Activated naive CD4-positive, alpha-beta T cell (primary cell): ENCODE measurements at places on chromosomes 1 and 21.

DNA sequence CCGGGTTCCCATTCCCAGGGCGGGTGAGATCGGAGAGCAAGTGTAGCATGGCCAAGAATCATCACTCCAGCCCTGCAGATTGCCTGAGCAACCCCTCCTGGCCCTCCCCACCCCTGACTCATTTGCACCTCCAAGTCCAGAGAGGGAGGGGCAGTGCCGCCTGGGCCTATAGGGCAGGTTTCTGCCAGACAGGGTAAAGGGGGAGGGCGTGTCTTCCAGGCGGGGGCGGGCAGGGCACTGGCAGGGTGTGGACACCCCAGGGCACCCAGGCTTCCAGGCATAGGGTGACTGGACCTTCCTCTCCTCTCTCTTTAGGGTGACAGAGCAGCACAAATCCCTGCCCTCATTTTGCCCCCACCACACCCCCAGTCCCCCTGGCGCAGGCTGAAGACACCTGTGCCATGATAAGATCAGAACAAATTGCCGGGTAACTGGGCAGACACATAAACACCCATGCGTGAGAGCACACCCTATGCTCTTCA is 3.2 kb upstream of the CRYBG2 start:
- no peak for DNase-seq

DNA sequence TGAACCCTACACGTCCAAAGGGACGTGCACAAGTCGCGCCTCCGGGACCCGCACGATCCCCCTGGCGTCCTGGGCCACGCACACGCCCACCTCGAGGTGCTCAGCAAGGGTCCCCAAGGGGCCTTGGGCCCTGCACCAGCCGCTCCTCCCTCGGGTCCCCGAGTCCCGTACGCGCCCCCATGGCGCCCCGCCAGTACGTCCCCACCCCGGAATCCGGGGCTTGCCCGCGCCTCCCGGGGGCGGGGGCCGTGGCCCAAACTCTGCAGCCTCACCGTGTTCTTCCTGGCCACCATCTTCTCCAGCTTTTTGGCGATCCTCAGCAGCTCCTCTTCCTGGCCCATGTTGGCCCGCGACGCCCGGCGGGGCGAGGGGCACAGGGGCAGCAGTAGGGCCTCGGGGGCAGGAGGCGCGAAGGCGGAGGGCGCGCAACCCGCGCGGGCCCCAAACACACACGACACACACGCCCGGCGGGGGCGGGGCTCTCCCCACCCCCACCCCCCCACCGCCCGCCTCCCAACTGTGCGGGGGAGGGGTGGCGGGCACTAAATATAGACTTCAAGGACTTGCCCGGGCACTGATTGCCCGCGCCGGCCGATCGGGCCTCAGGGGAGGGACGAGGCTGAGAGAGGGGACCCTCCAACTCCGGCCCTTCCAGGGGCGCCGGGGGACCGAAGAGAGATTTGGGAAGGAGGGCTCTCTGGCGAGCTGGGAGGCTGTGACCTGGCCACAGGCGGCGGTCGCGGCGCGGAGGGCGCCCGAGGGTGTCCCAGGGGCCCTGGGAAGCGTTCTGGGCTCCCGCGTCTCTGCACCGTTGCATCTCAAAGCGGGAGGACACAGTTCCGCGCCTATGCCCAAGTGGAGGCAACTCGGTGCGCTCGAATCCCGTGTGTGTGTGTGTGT is at the start of gene TCEA3:
TSS of gene TCEA3 (minus strand) at position 456 of the 900 bp plus-strand sequence. CDS start at position 341, 115 bp downstream.
- no peak for DNase-seq

- DNase-seq = no peak
Observed at GRCh38 chr1:175673371-175674150, 69.8 kb downstream of the TNR start.

- DNase-seq = no peak
Observed at GRCh38 chr1:61070054-61070453, 12.3 kb upstream of the NFIA start.

DNA sequence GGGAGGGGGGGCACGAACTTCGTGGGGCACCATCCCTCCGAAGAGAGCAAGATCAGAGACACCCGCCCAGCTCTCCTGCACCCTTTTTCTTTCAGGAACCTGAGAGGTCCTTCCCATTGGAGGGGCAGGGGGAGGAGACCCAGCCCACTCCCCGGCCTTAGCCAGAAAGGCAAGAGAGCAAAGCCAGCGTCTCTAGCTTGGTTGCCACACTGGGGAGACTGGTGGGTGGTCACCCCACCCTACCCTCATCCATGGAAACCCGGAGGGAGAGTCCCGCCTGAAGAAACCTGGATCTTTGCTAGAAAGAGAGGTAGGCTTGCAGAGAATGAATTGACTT is 246 bp downstream of the ATP2B4 start:
- no peak for DNase-seq

DNA sequence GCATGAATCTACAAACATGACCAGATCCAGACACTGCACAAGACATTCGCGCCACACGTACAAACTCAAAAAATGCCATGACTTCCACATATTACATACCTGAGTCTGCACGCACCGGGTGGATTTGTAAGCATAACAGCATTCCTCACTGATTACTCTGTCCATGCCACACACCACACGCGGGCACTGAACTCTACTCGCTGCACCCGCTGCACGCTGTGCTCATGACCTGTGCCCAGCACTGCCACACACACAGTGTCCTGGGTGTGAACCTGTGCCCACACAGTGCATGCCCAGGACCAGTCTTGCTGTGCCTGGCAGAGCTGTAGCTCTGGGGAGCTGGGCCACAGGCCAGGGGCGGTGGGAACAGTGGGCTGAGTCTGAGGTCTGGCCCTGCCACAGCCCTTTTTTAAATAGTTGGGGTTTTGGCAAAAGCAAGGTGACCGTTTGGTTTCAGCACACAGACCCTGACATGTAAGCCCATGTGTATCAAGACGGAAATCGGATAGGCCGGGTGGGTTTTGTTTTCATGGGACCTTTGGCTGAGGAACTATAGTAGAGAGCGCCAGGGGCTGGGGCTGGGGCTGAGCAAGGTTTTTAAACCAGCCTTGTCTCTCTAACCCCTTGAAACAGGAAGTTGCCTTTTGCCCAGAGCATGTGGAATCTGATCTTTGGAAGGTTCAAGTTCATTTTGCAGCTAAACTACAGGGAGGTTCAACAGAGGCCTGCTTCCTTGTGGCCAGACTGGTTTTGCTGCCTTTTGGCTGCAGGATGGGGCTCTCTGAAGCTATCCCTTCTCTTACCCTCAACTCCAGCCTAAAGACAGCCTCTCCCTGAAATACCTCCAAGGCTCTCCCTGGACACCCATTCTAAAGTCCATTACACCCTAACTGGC is 12.3 kb upstream of the GOLT1A start:
- no peak for DNase-seq

DNA sequence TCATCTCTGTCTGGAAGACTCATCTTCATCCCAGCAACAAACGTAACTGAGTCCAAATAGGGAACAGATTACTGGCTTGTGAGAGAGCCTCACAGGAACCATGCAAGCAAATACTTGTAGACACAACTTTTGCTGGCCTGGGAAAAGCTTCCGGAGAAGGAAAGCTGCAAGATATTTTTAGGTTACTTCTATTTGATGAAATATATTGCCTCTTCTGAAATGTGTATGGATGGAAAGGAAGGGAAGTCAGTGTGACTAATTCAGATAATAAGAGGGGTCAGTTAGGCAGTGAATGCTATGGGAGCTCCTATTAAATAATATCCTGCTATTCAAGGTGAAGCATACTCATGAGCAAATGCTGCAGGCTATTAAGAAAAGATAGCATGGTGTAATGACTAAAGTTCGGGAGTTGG is 20.4 kb upstream of the FGGY start:
- DNase-seq = no peak

DNA sequence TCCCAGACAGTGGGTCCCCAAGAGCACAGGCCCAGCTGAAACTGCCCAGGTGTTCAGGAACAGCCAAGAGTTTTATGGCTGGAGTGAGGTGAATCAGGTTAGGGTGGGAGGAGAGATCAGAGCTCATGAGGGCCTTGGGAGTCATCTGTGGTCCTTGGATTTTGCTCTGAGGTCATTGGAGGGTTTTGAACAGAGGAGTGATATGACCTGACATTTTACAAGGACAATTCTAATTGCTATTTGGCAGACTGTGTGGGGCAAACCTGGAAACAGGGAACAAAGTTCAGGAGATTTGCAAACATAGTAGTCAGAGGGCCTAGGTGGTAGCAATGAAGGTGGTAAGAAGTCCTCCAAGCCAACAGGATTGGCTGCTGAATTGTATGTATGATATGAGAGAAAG is 31.1 kb upstream of the LRRN2 start:
- DNase-seq = no peak

DNA sequence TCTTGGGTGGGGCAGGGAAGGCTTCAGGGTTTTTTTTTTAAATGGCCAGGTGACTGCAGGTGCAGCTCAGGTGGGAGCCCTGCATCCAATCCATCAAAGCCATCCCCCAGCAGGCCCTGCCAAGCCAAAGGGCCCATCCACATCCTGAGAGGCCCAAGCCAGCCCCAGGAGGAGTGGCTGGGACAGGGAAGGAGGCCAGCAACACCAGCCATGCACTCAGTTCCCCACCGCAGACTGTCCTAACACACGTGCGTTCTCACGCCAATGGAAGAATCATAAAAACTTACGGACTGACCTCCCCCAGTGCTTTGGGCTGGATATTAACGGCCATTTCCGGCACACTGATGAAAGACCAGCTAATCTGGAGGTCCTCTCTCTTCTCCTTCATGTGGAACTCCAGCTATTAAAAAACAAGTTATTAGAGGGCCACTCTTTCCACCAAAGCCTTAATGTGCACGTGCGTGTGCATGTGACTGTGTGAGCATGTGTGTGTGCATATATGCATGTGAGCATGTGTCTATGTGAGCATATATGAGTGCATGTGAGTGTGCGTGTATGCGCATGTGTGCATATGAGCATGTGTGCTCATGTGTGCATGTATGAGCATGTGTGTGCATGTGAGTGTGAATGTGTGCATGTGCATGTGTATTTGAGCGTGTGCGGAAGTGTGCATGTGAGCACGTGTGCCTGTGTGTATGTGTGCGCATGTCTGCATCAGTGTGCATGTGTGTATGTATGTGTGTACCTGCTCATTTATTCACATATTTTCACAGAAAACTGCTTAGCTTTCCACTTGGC is 35.1 kb downstream of the C2CD2 start:
- DNase-seq = no peak

DNA sequence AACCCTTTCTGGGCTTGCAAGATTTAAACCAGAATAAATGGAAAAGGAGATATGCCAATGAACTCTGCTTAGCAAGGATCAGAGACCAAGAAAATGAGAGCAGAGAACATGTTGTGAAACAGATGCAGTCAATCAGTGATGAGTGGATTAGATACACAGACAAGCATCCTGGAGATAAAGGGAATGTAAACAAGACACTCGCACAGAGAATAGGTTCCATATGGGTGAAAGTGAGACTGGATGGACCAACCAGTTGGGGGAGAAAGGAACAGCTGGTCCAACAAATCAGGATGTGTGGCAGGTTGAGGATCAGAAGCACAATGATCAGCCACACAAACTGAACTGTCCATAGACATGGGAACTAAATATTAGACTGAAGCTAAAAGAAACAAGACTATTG is 338.2 kb downstream of the ASTN1 start:
- DNase-seq = no peak

- DNase-seq = no peak
Observed at GRCh38 chr1:243325305-243325890, 69.6 kb downstream of the SDCCAG8 start.

DNA sequence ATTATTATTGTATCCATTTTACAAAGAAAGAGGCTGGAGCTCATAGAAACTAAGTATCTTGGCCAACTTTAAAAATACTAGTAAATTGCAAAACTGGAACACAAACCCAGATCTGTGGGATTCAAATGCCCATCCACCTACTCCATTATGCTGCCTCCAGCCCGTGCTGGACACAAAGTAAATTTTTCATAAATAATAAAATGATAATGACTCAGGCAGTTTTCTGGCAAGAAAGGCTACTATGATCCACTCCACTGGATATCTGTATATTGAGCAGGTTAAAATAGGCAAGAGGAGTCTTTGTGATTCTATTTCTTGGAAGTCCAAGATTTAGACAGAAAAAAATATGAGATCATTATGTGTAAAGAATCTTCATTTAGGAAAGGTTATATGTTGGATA is 138.3 kb upstream of the DUSP10 start:
- no peak for DNase-seq

DNA sequence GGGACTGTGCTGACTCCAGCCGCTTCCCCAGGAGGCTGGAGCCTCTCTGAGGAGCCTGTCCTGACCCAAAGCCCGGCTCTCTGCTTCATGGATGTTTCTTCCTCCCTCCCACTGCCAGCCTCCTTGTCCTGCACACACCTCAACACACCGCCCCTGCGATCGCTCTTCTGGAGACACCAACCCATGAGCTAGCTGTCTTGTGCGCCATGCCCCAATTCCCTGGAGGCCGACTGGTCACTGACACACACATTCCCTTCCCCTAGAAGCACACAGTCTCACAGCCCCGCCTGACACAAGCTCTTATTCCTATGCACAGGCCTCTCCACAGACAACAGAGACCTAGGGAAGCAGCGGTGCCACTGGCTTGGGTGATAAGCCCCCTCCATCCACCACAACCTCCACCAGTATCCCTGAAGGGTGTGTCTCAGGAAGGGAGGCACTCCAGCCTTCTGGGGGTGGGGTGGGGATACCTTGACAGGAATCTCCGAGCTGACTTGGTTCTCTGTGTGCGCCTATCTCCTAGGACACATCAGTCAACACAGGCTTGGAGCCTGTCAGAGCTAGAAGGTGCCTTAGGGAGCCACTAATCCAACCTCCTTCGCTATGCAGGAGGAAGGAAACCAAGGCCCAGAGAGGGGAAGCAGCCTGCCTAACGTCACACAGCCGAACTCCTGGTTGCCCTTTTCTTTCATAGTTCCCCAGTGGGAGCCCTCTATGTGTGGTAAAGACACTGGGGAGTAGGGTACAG is 31.1 kb downstream of the AHDC1 start:
- DNase-seq = no peak

GRCh38 chr1:211376807-211377470 is 50.3 kb downstream of the TRAF5 start:
- DNase-seq = no peak

DNA sequence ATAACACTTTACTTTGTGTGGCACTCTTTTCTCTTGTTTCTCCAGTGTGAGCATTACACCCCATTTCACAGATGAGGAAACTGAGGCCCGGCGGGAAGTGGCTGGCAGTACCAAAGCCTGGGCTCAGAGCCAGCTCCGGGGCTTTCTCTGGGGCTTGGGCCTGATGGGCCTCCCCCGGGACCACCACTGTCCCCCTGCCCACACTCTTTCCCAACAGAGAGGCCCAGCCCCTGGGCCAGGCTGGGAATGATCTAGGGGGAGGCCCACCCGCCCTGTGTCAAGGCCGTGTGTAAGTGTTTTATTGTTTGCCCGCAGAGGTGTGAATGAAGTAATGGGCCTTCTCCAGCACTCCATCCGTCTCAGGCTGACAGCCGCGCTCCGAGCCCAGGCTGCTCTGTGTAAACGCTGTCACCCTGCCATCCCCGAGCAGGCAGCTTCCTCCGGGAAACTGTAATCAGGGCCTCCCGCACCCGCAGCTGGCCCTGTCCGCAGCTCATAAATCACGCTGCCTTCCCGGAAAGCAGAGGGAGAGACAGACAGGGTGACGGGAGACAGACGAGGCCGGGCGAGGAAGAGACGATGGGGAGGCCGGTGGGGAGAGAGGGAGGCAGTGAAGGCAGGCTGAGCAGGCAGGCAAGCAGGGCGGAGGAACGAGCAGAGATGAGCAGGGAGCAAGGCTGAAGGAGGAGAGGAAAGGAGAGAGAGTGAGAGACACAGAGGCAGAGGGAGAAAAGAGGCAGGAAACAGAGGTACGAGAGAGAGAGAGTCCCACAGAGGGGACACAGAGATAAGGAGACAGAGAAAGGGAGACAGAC is 109.7 kb upstream of the ZBTB40 start:
- no peak for DNase-seq

- DNase-seq = no peak
Observed at GRCh38 chr1:54791880-54792522, 9.1 kb downstream of the TTC22 start.

- DNase-seq = no peak
Observed at GRCh38 chr1:194014014-194014413, 827.6 kb upstream of the B3GALT2 start.
